CD4-positive, alpha-beta T cell treated with Interleukin-15 for 1 hour (primary cell): ENCODE measurements at places on chromosomes 13 and 19.

DNA sequence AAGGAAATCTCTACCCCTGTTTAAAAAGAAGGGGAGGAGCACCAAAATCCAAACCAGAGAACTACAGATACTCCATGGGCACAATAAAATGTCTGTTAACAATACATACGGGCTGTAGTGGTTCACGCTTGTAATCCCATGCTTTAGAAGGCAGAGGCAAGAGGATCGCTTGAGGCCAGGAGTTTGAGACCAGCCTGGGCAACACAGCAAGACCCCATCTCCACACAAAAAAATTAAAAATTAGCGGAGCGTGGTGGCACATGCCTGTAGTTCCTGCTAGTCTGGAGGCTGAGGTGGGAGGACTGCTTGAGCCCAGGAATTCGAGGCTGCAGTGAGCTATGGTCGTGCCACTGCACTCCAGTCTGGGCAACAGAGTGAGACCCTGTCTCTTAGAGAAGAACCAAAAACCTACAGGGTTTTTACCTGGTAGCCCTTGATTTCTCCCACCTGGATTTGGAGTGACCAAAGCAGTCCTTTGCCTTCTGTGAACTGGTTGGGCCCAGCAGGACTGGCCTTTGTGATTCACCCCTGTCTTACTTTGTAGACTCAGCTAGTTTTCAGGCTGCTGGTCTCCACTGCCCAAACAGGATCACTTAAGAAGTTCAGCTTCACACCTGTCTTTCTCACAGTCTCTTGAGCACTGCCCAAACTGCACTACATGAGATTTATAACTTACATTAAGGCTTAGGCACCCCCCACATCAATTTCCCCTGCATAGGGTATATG is 38.7 kb upstream of the FLT1 start:
- no peak for DNase-seq

GRCh38 chr19:24032651-24033050 is 54.3 kb upstream of the ZNF254 start:
- no peak for DNase-seq

DNA sequence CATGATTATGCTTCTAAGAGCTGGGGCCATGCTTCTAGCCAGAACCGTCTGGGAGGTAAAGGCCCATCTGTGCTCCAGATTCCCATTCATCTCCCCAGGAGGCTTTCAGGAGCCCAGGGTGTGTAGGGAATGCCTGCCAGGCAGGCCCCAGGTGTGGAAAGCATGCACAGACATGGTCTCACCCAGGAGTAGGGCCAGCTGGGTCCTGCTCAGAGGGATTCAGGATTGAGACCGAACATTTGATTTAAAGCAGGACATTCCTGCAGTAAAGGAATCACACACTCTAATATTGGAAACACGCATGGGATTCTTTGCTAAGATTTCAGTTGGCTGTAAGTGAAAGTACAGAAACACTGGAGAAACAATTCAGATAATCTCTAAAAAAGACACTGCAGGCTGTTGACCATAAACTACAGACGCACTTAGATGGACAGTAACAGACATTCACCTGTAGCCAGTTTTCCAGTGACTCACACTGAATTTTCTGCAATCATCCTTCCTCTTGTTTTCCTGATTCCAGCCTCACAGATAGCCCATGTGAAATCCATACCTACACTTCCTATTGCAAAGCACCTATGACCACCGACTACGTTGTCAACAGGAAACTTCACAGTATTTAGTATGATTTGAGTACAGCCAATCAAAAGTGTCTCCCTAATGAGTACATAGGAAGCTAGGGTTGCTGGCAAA is 257.8 kb downstream of the TBC1D4 start:
- no peak for DNase-seq

DNA sequence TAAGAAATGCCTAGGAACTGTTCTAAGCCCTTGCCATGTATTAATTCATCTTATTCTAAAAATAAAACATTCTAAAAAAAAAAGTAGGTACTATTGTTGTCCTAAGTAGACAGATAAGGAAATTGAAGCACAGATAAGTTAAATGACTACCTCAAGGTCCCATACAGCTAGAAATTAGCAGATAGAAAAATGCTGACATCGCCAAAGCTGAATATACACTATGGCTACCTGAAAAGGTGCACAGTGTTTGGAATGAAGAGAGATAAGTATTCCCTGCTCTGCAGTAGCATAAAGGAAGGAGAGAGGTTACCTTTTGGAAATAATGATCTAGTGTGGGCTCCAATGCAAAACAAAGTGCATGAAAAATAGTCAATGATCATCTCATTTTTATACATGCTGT is 65.3 kb downstream of the DCT start:
- no peak for DNase-seq

DNA sequence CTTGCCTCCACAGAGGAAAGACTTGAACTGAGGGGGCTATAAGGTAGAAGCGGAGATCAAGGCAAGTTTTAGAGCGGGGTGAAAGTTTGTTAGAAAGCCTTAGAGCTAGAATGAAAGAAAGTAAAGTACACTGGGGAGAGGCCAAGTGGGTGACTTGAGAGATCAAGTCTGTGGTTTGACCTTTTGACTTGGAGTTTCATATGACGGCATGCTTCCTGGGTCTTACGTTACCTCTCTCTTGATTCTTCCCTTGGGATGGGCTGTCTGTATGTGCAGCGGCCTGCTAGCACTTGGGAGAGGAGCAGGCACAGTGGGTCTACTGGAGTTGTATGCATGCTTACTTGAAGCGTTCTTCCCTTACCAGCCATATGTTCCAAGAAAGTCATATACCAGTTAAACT is 1768.5 kb downstream of the PCDH9 start:
- DNase-seq, result no peak

DNA sequence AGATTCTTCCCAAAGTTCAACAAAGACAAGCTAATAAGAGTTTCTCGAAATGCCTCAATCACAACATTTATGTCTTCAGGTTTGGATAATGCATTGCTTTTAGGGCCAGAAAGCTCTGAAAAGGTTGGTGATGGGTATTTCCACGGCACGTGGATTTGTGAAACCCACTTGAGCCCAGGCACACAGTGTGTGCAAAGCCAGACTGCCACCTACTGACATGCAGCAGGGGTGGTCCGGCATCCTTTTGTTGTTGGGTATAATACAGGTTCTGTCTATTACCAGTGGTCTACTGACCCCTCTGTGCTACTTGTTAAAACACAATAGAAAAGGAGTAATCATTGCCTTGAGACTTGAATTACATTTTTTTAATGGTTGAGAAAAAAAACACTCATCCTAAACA is 225.6 kb downstream of the RAP2A start:
- no peak for DNase-seq
